Activated naive CD4-positive, alpha-beta T cell treated with anti-CD3 and anti-CD28 coated beads, Interleukin-2, amount 10 ng/mL, durations not matched to agents 7 days and 5 days (primary cell): ENCODE measurements at places on chromosomes 13 and 19.

- no peak overlapping the region for H3K4me3 ChIP-seq
- H3K27ac ChIP-seq: no peak overlapping the region
- no peak for DNase-seq
- peaks cover 36% of the 10 kb centered on the region for H3K27me3 ChIP-seq
- peaks cover 14% of the 10 kb centered on the region for H3K4me1 ChIP-seq
These were observed 73.8 kb downstream of the CCDC70 start for GRCh38 chr13:51935326-51936171.

DNA sequence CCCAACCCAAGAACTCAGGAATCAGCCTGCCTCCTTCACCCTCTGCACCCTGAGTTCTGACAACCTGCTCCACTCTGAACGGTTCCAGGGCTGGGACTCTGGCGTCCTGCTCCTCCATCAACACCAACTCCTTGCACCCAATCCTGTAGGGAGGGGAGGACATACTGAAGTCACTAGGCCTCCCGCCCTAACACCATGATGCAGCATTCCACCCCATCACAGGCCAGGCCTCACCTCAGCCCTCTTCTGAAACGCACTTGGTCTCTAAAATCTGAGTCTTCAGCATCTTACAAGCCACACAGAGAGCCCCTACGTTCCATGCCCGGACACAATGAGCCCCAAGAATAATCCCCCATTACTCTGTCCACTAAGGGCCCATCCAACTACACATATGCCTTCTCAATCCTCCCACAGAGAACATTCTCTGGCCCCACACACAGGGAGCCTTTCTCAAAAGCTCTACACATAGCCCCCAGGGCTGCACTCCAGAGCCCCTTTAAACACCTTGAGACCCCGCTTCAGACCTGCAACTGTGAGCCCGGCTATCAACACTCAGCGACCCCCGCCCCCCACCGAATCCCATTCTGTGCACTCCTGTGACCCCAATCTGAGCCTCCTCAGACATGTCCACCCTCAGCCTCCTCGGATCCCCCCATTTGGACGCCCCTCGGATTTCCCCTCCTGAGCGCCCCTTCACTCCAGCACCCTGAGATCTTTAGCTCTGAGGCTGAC lies 567 bp downstream of the ALKBH6 start:
- peak overlapping the region; percentile 89 for H3K27ac ChIP-seq
- no peak for DNase-seq
- H3K4me3 ChIP-seq: peak overlapping the region; percentile 96
- no peaks in the 10 kb centered on the region for H3K27me3 ChIP-seq

- H3K27ac ChIP-seq: peak overlapping the region; percentile 76
- H3K4me1 ChIP-seq: peaks cover 29% of the 10 kb centered on the region
- no peaks in the 10 kb centered on the region for H3K27me3 ChIP-seq
- DNase-seq: no peak
- peaks cover 28% of the 10 kb centered on the region for H3K36me3 ChIP-seq
- peak overlapping the region; percentile 92 for H3K4me3 ChIP-seq
These were observed 903 bp downstream of the PIN1 start for GRCh38 chr19:9836021-9836420.

DNA sequence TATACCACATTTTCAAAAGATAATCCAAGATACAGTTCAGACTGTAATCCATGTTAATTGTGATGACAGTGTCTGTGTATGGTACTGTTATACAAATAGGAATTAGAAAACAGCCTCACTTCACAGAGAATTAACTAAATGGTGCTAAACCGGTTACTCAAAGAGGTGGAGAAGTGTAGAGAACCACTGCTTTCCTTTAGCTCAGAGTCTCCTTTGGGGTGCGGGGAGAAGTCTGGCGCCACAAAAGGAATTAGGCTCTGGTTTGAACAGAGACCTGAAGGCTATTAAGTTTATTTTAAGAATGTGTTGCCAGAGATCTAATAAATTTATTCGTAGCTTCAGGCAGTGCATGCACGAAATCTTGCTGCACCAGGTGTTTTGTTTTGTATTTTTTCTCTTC lies 65.8 kb downstream of the FREM2 start:
- H3K36me3 ChIP-seq: no peaks in the 10 kb centered on the region
- H3K4me3 ChIP-seq: no peak overlapping the region
- H3K27ac ChIP-seq: no peak overlapping the region
- no peaks in the 10 kb centered on the region for H3K27me3 ChIP-seq
- no peak for DNase-seq

- H3K27me3 ChIP-seq: no peaks in the 10 kb centered on the region
- peaks cover 83% of the 10 kb centered on the region for H3K36me3 ChIP-seq
- H3K27ac ChIP-seq: no peak overlapping the region
- no peak overlapping the region for H3K4me3 ChIP-seq
- H3K4me1 ChIP-seq: no peaks in the 10 kb centered on the region
These were observed 18.3 kb downstream of the ZNF100 start for GRCh38 chr19:21749090-21749489.

DNA sequence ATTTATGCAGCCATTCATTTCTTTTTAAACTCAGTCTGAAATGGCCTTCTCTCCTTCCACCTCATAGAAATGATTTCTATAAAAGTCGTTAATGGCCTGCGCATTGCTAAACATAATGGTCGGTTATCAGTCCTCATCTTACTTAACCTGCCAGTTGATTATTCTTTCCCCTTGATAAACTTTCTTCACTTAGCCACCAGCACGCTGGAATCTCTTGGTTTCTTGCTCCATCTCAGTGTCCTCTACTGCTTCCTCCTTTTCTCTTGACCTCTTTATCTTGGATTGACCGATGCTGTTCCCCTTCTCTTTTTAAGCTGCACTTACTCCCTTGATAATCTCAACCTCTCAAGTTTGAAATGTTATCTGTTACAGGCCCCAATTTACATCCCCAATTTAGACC lies 12.2 kb upstream of the CLC start:
- no peak overlapping the region for H3K4me3 ChIP-seq
- no peaks in the 10 kb centered on the region for H3K4me1 ChIP-seq
- H3K27me3 ChIP-seq: peaks cover 15% of the 10 kb centered on the region
- no peak overlapping the region for H3K27ac ChIP-seq
- DNase-seq: no peak

DNA sequence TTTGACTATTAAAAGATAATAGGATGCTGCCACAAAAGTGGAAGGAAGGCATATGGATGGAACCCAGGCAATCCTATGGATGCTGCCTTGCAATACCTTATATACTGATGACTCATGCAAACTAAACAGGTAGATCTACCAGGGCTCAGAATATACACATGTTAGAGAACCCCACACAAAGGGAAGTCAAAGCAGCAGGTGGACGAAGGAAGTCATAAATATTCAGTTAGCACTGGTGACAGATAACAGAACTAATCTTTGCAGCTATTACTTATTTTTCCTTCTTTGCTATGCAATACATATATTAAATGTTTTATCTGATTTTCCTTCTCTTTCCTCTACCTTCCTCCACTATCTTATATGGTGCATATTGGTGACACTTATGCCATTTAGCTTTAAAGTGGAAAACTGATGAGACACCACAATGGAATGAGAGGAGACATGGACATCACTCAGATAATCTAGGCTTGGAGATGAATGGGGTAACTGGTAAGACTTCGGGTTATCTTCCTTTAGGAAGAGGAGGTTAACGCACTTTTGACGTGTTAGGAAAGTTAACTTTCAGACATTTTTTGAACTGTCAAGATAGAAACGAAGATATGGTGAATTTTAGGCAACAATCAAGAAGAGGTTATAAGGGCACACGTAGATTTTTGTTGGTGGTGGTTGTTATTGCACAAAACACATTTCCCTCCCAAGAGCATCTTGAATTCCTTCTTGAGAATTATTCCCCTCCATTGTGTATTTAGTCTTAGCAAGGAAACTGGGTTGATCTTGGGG lies 39.8 kb upstream of the MBNL2 start:
- DNase-seq: no peak
- no peak overlapping the region for H3K27ac ChIP-seq
- H3K4me1 ChIP-seq: no peaks in the 10 kb centered on the region
- H3K27me3 ChIP-seq: peaks cover 9% of the 10 kb centered on the region
- H3K36me3 ChIP-seq: no peaks in the 10 kb centered on the region
- H3K4me3 ChIP-seq: no peak overlapping the region

GRCh38 chr13:33087790-33088189 lies 71.6 kb downstream of the KL start:
- no peak overlapping the region for H3K27ac ChIP-seq
- H3K4me1 ChIP-seq: no peaks in the 10 kb centered on the region
- H3K36me3 ChIP-seq: no peaks in the 10 kb centered on the region
- H3K4me3 ChIP-seq: no peak overlapping the region
- no peak for DNase-seq
- peaks cover 7% of the 10 kb centered on the region for H3K27me3 ChIP-seq

DNA sequence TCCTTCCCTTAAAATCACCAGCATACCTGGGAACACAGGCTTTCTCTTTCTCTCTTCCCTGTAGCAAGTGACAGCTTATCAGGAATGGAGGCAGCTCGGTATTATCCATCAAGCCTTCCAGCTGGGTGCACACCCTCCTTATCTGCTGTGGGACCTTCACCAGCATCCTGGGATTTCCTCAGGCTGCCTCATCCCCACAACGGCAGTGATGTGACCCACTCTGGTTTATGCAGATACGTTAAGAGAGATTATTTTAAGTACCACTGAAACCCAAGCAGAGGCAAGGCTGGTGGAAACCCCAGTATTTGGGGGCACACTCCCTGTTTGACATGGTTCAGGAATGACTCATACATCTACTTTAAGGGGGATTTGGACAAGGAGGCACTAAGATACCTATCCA lies 192.1 kb downstream of the TM9SF2 start:
- no peaks in the 10 kb centered on the region for H3K36me3 ChIP-seq
- no peak overlapping the region for H3K27ac ChIP-seq
- no peak overlapping the region for H3K4me3 ChIP-seq
- no peaks in the 10 kb centered on the region for H3K27me3 ChIP-seq

DNA sequence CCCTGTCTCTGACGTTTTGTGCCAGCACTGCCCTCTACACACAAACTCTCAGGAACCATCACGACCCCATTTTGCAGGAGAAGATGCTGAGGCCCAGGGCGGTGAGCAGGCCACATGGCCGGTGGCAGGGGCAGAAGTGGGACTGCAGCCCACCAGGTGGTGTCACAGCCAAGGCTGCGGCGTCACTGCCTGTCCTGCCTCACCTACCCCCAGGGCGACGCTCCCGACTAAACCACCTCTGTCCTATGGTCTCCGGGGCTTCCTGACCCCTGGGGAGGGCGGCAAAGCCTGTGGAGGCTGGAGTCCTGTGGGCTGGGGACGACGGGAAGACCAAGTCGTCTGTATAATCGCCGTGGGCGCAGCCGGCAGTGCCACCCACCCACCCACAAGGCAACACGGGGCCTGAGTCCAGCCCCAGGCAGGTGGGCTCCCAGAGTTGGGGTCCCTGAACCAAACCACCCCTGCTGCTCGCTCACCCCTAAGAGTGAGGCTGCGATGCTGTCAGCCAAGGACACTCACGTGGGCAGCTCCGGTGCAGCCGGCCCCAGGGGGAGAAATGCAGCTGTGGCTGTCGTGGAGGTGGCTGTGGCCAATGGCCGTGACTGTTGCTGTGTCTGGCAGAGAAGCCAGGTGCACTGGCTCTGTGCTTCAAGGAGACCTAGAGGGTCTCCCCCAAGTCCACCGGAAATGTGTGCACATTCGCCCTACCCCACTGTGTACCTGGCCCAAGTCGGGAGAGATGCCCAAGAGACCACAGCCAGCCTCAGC lies 29.7 kb downstream of the RASA3 start:
- DNase-seq: no peak
- H3K36me3 ChIP-seq: peaks cover 58% of the 10 kb centered on the region
- H3K4me1 ChIP-seq: peaks cover 28% of the 10 kb centered on the region
- peak overlapping the region; percentile 37 for H3K27ac ChIP-seq

DNA sequence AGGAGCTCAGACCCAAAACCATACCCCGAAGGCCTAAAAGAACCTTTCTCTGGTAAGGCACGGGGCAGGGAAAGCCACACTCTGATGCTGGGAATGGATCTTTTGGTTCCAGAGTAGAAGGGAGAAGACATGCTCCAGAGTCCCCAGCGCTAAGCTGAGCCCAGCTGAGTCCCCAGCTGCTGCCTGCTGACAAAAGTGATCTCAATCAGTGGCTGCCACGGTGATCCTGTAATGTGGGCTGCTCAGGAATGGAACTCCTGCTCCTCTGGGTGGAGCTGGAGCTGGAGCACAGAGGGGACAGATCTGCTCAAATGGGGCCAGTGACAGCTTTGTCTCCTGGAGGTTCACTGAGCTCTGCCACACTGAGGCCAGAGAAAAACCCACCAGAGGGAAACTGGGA lies 70.5 kb downstream of the MLLT1 start:
- peaks cover 6% of the 10 kb centered on the region for H3K36me3 ChIP-seq
- H3K4me3 ChIP-seq: no peak overlapping the region
- no peaks in the 10 kb centered on the region for H3K4me1 ChIP-seq
- no peak overlapping the region for H3K27ac ChIP-seq

DNA sequence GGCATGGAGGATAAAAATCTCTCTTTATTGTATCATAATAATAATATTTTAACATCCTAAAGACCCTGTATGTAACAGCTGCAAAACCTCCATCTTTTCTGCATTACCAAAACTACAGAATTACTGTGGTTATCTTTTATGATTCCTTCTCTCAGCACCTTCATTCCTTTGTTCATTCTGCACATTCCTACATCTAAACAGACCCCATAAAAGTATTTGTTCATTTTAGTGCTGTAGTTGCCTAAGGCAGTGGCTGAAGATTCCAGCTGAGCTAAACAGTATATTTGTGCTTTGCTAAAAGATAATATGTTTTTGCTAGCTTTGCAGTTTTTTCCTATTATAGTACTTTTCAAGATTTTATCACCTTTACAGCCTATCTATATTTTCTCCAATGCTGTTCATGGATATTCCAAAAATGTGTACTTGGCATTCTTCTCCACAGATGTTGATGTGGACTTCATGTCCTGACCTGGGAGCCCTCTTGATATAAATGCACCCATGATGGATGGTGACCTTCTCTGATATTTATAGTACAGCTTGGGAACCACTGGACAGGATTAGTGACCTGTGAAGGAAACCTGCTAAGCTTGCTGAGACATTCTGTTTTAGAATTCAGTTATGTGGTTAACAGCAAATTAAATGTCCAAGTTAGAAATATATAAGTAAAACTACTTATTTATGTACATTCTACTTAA lies 2832.9 kb upstream of the PCDH20 start:
- H3K4me1 ChIP-seq: no peaks in the 10 kb centered on the region
- H3K27me3 ChIP-seq: no peaks in the 10 kb centered on the region
- no peak overlapping the region for H3K4me3 ChIP-seq
- H3K36me3 ChIP-seq: no peaks in the 10 kb centered on the region
- H3K27ac ChIP-seq: no peak overlapping the region

DNA sequence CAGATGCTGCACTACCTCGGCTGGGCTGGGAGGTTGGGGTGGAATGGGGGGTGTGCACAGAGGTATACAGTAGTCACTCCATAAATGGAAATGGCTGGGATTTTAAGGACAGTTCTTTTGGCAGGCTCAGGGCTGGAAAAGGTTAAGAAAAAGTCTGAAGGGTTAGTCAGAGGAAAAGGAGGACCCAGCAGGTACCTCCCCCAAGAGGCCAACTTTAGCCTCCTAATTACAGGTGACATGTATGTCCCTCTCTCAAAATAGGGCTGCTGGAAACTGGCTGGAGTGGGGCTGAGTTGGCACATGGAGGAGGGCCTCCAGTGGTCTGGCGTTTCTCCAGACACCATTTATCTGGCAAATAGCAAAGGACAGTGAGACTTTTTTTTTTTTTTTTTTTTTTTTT lies 994 bp downstream of the CCDC194 start:
- no peak overlapping the region for H3K27ac ChIP-seq
- H3K4me3 ChIP-seq: no peak overlapping the region
- no peak for DNase-seq
